ENCODE measurements at places on chromosomes 1 and 21.
A peak's percentile ranks its signal among the peaks of the same experiment; 100 is the strongest.

- DNase-seq = no peak
Measured at GRCh38 chr1:63797056-63797726, 23.4 kb downstream of the ROR1 start.

DNA sequence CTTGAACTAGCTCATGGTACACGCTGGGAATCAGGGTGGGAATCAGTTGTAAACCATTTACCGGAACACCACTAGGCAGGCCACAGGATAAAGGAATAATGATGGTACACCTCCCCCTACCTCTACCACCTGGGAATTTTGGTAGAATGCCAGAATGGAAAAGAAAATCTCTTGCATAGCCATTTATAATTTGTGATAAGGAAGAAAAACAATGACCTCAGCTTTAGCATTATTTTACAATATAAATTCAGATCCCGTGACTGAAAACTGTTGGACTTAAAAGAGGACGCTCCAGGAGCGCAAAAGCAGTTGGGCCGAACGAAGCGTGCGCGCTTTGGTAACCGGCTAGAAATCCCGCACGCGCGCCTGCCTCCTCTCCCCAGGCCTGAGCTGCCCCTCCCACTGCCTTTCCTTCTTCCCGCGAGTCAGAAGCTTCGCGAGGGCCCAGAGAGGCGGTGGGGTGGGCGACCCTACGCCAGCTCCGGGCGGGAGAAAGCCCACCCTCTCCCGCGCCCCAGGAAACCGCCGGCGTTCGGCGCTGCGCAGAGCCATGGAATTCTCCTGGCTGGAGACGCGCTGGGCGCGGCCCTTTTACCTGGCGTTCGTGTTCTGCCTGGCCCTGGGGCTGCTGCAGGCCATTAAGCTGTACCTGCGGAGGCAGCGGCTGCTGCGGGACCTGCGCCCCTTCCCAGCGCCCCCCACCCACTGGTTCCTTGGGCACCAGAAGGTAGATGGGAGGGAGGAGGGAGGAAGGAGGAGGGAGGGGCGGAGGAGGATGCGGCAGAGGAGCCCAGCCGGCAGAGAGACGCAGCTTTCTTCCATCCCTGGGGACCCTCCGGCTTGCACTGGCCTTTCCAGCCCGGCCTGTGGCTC lies at the start of gene CYP4X1:
TSS of gene CYP4X1 (plus strand) at position 402 of the 873 bp plus-strand sequence. CDS start at position 551, 149 bp downstream.
- DNase-seq = peak; percentile 26

DNA sequence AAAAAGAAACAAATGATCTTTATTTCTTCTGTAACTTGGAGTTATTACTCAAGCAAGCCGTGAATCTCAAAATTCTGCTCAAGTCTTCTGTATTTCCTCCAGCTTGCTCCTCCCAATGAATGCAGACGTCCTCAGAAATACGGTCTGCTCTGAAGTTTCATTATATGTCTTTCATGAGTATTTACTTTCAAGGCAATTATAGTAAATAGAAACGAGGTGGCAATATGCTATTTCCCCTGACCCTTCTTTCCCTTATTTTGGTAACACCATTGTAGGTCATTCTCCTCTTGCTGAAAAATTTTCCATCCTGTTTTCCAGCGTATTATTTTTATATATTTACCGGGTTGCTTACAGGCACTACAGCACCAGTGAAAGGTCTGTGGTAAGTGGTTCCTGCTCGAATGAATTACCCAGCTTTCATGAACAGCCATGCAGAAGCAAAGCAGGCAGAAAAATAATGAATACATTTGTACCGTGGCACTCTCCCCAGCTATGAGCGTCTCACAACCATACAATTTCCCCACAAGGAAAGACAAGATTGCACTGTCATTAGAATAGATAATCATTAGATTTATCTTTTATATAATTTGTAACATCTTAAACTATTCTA lies 350.9 kb upstream of the PKN2 start:
- peak; percentile 44 for DNase-seq

GRCh38 chr1:30872948-30873263 lies 35.7 kb downstream of the SDC3 start:
- DNase-seq = peak; percentile 52

- DNase-seq = no peak
Measured at GRCh38 chr21:40783404-40783803, 63.6 kb downstream of the DSCAM start.

DNA sequence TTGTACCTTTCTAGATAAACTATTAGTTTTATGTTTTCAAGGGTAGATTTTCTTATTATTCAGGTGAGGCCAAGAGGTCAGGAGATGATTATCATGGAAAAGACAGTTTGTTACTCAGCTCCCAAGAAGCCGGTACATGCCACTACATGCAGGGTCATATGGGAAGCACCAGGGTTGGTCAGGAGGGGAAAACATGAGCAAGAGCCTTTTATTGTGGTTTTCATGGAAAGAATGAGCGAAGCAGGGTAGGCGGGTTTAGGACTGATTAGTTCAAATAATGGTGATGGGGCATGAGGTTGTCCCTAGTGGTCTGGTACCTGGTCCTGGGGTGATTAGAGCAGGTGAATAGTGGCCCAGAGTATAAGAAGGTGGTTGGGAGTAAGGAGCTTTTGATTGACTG lies 189.9 kb downstream of the APP start:
- DNase-seq = no peak

DNA sequence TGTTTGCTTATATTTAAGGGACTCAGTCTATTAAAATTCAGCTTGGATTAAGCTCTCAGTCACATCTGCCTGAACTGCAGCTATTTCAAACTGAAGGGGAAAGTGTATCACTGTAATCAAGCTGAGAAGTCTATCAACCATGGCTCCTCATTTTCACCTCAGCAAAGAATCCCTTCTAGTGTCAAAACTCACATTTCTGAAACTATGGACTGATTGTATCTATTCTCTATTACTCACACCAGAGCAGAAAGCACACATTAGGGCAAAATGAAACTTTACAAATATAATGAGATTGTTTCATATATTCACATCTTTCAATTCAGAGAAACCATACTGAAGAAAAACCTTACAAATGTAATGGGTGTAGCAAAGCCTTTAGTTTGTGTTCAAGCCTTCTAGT lies 14.6 kb upstream of the C1orf146 start:
- DNase-seq = no peak

GRCh38 chr1:86991549-86992186 lies 77.2 kb downstream of the HS2ST1 start:
- DNase-seq = no peak

DNA sequence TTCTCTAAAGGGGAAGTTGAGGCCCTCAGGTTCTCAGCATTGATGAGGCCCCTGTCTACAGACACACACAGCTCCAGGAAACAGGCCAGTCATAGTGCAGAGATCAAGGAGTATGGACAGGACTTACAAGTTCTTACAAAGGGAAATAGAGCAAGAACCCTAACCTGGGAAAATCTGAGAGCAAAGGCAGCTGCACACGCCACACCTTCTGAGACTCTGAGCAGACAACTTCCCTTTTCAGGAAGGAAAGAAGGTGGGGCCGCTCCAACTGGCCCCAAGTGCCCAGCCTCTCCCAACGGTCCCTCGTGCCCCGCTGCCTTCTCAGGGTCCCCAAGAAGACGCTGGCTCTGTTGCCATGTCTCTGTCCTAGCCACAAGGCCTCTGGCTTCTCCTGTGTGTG lies 3.6 kb downstream of the NOC2L start:
- no peak for DNase-seq

DNA sequence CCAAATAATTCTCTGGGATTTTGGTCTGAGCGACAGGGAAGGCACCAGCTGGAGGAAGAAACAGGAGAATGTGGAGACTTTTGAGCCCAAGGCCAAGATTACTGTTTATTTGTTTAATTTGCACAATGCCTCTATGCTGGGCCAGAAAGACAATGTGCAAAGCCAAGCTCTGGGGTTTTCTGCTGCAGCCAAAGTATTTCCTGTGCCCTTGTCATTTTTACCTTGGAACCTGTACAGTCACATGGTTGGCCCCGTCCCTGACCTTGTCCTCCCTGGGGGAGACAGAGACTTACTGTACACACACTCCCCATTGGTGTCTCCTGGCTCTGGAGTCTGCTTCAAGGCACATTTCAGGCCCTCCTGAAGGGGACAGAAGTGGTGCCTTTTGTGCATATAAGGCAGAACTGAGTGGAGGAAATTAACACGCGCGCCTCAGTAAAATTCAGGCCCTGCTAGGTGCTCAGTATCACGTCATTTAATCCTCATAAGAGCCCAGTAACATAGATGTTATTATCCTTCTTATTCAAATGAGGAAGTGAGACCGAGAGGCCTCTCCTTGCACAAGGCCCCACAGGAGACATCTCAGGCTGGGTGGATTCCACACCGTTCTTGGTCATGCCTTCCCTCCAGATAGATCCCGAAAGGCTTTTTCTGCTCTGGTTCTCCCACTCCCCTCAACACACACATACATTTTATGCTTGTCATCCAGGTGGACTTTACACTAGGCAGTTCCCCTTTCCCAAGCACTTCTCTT lies 21.1 kb downstream of the C1orf115 start:
- no peak for DNase-seq

DNA sequence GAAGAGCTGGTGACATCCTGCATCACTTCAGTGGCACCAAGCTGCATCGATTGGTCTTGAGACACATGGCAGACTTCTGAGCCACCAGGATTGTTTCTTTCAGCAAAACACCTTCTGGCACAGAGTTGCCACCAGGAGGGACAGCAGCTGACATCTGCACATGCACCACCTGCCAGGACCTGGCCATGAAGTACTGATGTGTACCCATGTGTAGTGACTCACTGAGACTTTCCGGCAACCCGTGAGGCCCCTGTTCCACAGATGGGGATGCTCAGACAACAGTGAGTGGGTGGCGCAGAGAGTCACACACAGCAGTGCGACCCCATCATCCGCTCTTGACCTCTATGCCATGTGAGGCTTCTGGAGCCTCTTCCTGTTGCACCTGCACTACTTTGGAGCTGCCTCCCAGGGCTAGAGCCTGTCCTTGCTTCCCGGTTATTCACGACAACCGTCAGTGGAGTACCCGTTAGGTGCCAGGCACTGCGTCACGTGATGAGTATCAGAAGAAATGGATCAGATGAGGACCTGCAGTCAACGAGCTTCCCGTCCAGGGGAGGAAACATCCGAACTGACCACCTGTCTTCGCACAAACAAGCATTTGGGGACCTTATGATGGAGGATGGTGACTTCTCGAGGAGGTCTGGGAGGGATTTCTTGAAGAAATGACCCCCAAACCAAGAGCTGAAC lies 80.5 kb upstream of the VAMP3 start:
- no peak for DNase-seq

DNA sequence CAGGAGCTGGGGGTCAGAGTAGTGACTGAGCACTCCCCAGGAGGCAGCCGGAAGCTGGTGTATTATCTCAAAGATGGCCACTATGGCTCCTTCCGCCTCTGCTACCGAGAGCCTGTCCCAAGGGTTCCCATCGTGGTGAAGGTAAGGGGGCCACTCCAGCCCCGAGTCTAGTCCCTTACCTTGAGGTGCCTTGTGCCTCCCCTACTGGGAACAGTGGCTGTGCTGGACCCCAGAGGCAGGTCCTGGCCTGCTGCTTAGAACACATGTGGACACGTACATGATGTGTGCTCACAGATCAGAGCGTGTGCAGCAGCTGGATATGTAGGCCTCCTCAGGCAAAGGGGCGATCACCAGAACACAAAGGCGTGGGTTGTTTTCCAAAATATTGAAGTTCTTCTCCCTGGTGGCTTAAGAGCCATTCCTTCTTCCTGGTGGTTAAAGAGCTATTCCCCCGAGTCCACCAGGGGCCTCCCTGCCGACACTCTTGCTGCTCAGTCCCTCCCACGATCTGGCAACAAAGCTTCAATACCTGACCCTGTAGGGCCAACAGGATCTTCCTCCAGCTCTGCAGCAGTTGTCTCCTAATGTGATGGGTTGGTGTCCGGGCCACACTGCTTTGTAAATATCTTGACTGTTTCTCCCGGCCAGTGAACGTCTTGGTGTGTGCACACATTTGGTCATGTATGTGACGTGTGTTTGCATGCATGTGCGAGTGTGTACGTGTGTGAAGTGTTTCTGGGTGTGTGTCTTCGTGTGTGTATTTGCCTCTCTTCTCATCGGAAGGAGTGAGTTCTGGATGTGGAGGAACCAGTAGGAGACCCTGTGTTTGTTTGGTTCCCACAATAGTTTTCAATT lies 68.4 kb upstream of the TINAGL1 start:
- no peak for DNase-seq

DNA sequence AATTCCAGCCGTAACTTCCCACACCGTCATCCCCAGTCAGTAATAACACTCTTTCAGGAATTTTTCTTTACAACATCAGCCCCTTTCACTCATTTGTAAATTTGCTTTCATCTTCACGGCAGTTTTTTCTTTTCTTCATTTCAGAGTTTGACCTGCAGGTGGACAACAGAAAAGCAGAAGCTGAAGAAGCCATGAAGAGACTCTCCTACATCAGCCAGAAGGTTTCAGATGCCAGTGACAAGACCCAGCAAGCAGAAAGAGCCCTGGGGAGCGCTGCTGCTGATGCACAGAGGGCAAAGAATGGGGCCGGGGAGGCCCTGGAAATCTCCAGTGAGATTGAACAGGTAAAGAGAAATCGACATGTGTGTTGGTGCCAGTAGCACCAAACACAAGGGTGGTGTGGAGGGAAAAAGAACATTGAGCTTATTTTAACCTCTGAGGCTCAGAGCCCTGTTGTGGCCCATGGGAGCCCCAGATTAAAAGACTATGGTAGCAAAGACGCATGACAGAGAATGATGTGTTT lies 53.2 kb downstream of the LAMC2 start:
- DNase-seq = no peak

DNA sequence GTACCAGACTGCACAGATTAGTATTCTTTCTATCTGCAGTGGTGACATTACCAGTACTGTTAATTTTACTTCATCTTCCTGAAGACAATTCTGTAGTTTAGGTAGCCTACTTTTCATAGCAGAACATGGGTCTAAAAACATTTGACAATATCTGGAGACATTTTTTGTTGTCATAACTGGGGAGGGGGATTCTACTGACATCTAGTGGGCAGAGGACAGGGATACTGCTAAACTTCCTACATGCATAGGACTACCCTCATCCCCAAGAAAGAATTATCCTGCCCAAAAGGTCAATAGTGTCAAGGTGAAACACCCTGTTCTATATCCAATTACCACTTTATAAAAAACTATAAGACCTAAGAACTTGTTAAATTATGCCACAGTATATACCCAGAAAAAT lies 3.4 kb upstream of the ARHGAP29 start:
- peak; percentile 75 for DNase-seq

- DNase-seq = no peak
Measured at GRCh38 chr1:47781171-47781959, 215.8 kb downstream of the TRABD2B start.

- DNase-seq = no peak
Measured at GRCh38 chr1:15282810-15283474, 35.9 kb downstream of the FHAD1 start.

Measured in NCI-H1417 (cell line).